Stimulated activated CD8-positive, alpha-beta memory T cell treated with anti-CD3 and anti-CD28 coated beads, Interleukin-2, amount 100 ng/mL, for 1 hour (primary cell): ENCODE measurements at places on chromosomes 11 and 22.

- DNase-seq = no peak
Observed at GRCh38 chr22:30582788-30583545, 8.5 kb upstream of the GAL3ST1 start.

DNA sequence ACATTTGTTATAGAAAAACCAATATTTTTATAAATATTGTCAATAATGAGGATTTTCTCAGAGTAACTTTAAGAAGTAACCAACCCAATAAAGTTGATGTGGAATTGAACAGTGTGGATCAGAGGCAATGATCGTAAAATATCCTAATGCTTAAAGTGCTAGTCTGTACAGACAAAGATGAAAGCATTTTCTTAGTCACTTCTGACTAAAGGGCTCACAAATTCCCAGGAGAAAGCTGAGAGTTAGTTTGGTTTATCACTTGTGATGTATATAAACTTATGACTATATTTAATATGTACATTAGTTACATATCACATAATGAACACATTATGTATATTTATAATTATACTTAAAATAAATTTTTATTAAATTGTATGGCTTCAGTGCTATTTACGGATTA is 25.4 kb upstream of the DDI1 start:
- no peak for DNase-seq

DNA sequence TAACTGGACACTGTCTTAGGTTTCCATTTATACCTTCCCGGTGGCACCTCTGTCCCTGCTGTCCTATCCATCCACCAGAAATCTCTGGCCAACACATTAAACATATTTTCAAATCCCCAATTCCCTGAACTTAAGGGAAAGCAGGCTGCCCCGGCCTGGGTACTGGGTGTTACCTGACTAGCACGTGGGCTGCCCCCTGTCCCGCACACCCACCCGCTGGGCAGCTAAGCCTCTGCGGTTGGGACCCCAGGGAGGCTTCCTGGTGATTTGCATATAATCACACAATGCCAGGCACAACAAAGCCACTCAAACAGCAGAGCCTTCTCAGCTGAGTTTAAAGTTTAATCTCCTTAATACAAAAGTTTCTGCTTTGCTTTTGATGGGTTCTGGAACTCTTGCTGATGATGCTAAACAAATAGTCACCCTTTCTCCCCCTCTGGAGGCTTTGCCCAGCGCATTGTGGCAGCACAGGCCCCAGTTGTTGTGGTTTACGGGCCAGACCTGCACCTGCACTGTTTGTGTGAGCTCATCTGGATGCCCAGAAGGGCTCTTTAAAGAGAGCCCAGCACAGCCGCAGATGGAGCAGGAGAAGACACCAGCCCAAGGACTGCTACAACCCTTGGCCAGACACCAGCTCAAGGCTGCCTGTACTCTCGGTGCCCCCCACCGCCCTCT is 59.9 kb upstream of the POU2AF1 start:
- no peak for DNase-seq

DNA sequence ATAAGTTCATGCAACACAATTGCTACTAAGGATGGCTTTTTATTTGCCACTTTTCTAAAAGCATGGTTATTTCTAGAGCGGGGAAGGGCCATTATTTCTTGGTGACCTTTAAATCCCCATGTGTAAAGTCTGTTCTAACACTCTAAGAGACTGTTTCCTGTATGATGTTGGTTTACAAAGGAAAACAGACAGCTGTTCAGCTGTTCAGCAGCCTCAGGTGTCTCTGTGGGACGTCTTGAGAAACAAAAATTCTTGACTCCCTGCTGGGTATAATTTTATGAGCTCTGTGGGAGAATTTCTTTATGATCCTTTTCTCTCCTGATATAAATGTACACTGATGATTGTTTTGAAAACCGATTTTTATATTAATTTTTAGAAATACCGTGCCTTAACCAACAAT is 13.9 kb downstream of the MUC15 start:
- DNase-seq = no peak

- no peak for DNase-seq
Observed at GRCh38 chr22:40023341-40023841, 28.6 kb downstream of the FAM83F start.

DNA sequence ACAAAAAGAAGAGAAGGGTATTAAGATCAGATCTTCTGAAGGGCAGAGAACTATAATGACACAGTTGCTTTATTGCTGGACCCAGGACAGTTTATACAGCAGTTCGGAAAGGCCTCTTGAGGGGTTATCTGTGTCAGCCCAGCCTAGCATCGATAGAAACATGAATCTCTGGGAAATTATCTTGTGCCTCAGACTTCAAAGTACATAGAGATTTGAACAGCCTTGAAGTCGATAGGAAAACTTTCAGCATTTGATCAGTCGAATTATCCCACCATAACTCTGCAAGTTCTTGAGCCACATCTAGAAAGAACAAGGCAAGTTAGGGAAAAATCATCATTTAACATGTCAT is 2.5 kb upstream of the LMO2 start:
- DNase-seq = no peak

DNA sequence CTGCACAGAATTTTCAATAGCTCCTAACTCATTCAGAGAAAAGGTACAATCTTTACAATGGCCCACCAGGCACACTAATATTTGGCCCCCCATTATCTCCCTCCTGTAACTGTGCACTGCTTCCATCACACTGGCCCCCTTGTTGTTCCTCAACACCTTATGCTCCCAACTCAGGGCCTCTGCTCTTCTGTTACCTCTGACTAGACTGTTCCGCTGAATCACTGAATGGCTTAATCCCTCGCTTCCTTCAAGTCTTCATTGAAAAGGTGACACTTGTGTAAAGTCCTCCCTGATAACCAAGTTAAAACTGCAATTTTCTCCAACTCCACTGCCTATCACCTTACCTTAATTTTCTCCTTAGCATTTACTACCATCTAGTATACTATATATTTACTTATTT is 21.8 kb downstream of the PIK3C2A start:
- no peak for DNase-seq

GRCh38 chr22:32073823-32074380 is 30.8 kb downstream of the SLC5A1 start:
- DNase-seq = no peak

- no peak for DNase-seq
Observed at GRCh38 chr22:18022876-18023275, 1.5 kb downstream of the MICAL3 start.

GRCh38 chr11:79025622-79026021 is 415.2 kb downstream of the TENM4 start:
- DNase-seq = no peak

DNA sequence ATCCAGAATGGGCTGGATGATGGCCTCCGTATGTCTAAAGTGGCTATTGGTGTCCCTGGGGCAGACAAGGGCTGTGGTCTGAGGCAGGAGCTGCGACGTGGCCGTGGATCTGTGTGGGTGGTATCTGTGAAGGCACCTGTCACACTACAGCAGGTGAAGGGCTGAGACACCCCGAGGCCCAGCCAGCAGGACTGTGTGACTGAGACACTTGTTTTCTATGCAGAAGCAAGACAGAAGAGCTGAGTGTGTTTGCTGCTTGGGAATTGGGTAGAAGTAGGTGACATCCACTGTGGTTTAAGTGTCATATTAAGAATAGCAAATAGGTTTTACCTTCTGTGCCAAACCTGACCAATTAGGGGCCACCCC is 35.0 kb downstream of the AMPD3 start:
- DNase-seq = no peak

DNA sequence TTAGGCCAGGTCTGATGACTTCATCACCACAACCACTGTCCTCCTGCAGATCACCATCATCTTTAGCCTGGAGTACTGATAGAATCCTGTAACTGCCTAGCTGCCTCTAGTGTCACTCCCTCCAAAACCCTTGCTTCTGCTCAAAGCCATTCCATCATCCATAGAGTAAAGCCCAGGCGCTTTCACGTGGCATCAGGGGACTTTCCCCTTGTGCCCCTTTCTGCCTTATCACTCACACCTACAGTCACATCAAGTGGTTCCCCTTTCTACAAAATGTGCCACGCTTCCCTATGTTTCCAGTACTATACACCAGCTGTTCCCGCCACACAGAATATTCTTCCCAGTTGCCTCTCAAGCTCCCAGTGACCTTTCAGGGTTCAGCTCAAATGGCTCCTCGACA is 75.9 kb downstream of the MN1 start:
- no peak for DNase-seq

GRCh38 chr11:43941257-43941994 is 1.0 kb upstream of the C11orf96 start:
- DNase-seq = no peak

- no peak for DNase-seq
Observed at GRCh38 chr22:45237065-45237990, 3.4 kb downstream of the KIAA0930 start.

- DNase-seq = no peak
Observed at GRCh38 chr11:86097980-86098379, 29.1 kb upstream of the PICALM start.

DNA sequence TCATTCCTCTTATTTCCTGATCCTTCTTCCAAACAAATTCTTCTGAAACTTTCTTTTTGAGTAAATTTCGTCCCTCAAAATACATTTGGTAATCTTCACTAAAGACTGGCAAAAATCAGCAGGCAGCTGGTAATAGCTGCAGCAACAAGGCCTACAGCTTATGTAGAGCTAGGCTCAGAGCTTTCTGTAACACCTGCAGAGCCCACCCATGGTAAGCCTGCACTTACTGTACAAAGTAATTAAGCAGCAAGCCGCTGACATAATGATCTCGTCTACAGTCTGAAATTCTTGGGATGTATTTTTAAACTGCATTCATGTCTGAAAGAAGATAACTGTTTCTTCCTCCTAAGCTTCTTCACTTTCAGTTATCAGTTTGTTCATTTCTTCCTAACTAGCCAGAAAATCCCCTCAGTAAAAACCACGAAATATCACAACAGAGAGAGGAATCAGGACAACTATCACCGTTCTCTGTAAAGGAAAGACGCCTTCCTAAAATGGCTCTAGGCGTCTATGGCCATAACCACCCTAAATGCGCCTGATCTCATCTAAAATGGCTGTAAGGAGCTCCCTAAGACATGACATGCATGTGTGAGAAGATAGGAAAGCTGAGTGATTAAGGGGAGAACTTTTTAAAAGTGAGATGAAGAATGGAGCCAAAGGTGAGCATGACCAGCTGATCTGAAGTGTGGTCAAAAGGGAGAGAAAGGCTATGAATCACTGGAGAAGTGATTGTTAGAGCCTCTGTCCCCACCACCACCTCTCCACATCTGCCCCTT is 56.2 kb downstream of the DENND5A start:
- DNase-seq = no peak

DNA sequence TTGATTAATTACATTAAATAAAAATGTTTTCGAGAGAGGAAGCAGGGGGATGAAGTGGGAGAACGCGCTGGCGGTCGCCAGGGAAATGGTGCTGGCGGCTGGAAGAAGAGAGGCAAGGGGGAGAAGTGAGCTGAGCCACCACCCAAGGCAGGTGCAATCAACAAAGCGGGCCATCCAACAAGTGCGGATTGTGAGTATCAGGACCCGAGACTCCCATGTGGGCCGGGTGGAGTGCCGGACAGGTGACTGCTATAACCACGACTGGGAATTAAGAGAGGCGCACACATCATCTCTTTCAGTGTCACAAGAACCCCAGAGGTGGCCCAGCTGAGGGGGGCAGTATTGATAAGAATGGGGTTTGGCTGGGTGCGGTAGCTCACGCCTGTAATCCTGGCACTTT is 41.2 kb upstream of the ATXN10 start:
- DNase-seq = no peak
